ENCODE measurements at places on chromosomes 7 and 10.
A peak's percentile ranks its signal among the peaks of the same experiment; 100 is the strongest.

DNA sequence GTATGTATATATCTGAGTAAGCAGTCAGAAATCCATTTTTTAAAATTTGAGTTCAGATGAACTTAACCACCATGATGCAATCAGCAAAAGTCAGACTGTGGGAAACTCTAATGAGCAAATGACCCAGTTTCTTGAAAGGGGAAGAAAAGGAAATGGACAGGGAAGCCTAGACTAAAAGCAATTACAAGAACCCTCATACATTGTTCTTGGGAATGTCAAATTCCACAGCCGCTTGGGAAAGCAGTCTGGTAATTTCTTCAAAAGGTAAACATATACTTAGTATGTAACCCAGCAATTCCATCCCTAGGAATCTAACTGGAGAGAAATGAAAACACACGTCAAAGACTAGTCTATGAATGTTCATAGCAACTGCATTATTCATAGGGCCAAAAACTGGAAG, 16.4 kb upstream of the FOXK1 start:
- peak; percentile 87 for DNase-seq

DNA sequence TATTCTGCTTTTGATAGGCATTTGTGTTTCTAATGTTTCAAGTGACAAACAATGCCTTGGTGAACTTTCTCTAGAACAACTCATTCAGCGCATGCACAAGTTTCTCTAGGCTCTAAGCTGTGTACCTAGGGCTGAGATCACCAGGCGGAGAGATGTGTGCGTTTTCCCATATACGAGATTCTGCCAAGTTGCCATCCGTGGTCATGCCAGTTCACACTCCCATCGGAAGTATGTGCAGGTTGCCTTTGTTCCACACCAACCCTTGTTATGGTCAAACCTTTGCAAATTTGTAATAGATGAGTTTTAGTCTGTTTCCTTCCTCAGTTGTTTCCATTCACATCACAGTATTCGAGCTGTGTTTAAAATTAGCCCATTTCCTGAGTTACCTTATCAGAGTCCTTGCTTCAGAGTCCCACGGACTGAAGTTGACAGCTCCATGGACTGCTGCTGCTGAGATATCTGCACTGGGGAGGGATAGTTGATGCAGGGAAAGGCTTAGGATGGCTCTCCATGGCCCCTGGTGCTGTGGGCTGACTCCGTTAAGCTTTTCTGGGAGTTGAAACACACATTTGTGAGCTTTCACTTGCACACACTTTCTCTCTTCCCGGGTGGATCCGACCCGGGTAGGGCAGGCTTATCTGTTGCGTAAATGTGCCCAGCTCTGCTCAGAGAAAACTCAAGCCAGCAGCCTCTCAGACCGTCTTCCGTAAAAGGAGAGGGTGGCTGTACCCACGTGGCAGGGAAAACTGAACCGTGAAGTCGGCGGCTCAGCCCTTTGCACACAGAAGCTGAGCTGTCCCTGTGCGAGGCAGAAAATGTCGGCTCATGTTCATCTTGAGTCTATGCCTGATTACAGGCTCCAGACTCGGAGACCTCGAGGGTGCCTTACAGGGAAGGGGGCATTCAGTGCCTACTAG, 49.4 kb downstream of the HK1 start:
- DNase-seq: peak; percentile 58

DNA sequence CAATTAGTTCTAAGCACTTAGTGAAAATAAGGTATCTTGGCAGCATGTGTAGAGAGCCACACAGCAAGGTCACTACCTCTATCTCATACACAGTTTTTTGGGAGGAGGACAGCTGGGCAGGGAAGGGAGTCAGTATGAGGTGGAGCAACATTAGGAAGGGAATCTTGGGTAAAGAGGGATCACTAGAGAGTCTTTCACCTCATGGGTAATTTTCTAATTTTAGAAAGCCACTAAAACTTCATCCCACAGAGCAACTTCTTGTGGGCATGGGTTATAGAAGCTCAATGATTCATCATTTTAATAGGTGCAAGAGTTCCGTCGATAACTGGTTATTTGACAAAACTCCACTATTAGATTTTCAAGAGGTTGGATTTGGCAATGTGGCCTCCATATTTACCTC, 2.5 kb downstream of the NRAP start:
- no peak for DNase-seq

GRCh38 chr10:44981172-44982113, 2.8 kb upstream of the DEPP1 start:
- DNase-seq: peak; percentile 89

DNA sequence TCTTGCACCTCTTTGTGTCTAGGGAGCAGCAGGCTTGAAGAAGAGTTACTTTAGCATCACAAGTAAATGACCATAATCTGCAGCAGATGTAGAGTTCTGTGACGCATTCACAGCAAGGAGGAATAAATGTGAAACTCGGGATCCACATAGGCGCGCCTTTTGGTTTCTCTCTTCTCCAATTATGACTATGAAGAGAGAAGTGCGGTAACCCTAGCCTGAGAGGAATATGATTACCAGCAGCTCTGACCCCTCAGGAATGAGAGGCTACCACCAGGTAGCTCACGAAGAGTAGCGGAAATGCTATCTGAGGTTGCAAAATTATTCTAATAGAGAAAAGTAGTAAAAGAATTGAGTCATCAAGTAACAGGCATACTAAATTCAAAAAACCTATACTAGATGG, 25.2 kb upstream of the DMTF1 start:
- DNase-seq: no peak

GRCh38 chr7:155931396-155932085, 119.3 kb upstream of the SHH start:
- DNase-seq: no peak

DNA sequence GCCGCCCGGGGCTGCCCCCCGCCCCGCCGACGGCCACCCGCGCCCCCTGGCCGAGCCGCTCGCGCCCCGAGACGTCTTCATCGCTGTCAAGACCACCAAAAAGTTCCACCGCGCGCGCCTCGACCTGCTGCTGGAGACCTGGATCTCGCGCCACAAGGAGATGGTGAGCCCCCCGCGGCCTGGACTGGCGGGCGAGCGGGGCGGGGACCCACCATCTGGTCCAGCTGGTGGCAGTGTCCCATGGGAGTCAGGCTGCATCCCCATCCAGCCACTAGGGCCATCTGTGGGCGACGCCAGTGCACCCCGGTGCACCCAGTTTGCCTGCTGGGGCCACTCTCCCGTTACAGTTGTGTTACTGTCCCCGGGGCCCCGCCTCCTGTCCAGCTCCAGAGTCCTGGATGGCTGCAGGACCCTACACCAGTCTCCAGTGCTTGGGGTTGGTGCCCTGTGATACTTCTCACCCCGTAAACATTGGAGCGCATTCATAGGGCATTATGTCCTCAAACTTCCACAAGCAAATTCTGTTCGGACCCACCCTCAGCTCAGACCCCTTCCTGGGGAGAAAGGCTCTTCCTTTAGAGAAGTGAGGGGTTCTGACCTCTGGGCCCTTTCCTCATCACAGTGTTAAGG, 672 bp downstream of the LFNG start:
- DNase-seq: no peak

DNA sequence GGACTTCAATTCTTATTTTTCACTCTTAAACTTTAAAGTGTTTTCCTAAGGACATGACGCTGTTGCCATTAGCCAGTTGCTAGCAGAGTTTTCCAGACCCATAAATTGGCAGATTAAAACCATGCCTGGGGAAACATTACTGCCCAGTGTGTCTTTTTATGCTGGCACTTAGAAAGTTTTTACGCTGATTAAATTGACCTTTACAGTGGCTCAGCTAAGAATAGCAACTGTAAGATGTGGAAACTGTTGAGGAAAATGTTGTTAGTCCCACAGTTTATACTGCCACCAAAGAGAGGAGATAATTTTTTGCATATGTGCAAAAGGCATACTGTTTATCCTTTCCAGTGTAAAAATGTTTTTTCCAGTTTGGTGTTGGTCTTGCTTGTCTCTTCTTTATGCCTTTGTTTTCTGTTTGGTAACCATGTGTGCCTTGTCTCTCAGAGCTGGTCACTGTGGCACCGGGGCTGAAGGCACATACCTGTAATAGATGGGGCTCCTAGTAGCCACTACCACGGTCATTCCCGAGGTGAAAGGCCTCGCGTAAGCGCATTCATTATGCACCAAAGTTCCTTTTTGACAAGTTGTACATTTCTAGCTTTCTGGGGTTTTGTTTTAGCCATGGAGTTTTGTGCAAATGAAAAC, 45.3 kb downstream of the CYP17A1 start:
- no peak for DNase-seq

DNA sequence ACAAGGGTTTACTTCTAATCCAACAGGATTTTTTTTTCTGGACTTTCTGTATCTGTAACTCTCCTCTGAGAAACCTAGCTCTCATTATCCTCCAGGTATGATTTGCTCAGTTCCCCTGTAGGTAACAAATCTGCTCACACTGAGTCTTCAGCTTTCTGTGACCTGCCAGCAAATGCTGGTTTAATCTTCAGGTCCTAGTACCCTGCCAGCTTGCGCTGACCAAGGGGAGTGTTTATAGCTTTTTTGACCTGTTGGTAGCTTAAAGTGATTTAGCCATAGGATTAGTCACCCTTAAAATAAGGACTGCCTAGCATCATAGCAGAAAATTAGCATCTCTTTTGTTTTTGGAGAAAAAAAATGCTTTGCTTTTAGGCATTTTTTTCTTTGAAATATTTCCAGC, 22.4 kb downstream of the SND1 start:
- no peak for DNase-seq

DNA sequence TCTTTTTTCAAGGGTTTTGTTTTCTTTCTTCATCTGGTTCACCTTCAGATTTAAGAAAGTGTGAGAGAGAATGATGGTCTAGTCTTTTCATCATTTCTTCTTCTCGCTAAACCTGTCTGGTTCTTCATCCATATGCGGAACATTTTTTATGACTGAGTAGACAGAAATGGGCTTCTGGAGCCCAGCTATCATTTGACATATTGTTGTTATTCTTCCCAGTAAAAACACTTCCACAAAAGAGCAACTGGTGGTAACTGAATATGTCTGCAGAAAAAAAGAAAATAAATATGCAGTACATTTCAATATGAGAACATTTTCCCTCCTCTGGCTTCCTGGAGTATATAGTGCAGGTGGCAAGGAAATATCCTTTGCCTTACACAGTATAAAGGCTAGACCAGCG, 209.5 kb downstream of the JCAD start:
- DNase-seq: no peak

- DNase-seq: peak; percentile 11
Measured at GRCh38 chr10:43137717-43138020, 576 bp upstream of the CSGALNACT2 start.

- no peak for DNase-seq
Measured at GRCh38 chr7:114622221-114622620, 207.6 kb downstream of the FOXP2 start.

GRCh38 chr10:102393411-102394078, 2.0 kb upstream of the NFKB2 start:
- DNase-seq: no peak

DNA sequence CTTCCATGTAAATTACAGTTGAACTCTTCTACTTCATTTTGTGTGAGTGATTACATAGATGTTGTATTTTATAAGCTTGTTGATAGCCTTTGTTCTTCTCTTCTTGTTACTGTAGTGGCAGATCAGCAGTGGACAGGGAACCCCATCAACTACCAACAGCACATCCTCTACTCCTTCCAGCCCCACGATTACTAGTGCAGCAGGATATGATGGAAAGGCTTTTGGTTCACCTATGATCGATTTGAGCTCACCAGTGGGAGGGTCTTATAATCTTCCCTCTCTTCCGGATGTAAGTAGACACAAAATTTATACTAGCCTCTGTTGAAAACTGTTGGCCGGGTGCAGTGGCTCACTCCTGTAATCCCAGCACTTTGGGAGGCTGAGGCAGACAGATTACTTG, 110.7 kb downstream of the TRIM24 start:
- DNase-seq: no peak

- DNase-seq: no peak
Measured at GRCh38 chr10:2882628-2883027, 184.7 kb upstream of the PFKP start.

GRCh38 chr10:74930965-74931364, 104.6 kb downstream of the KAT6B start:
- DNase-seq: no peak

DNA sequence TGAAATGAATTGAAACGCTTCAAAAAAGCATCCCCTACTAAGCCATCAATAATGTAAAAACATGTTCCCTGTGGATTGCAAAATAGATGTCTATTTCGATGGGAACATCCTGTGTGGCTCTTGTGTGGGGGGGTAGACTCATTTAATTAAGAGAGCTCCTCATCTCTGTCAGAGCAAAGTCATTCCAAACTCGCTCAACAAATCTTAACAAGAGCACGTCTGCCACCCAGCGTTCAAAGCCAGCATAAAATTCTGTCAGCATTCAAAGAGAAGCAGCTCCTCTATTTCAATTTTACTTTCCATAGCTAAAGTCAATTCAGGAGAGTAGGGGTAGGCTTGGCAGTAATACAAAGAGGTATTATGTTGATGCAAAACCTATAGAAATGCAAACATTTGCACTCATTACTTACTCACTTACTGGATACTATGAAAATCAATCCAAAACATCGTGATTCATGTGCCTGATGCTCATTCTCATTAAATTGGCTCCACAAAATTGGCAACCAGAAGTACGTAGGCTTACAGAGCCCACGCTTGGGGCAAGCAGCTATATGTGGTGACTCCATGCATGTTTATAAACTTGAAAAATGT, 114.9 kb downstream of the IPMK start:
- DNase-seq: peak; percentile 52

GRCh38 chr7:2384354-2385243, 18.8 kb upstream of the CHST12 start:
- DNase-seq: no peak

GRCh38 chr7:36103837-36104561, 49.1 kb upstream of the EEPD1 start:
- DNase-seq: no peak

DNA sequence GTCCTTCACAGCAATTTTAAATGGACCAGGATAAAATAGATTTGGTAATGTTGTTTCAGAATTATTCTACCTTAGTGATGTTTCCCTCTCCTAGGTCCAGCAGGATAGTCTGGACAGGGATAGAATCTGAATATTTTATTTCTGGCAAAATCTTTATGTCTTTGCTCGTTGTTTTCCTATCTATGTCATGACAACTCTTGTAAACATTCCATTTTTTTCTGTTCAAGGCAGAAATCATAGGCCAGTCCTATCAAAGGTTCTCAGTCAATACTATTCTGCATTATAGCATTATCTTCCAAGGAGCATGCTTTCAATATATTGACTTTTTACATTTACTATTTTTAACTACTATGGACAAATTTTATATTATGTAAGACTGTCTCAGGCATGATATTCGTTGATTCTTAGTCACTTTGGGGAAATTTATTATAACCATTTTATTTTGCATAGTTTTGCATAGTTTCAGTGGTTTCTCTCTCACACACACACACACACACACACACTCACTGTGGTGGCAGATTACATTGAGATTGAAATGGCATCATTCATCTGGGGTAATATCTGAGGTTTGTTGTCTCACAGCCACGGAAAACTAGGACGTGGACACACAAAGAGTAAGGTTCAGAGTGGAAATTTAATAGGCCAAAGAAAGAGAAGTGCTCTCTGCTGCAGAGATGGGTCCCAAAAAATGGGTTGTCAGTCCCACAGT, 17.2 kb downstream of the TAS2R60 start:
- no peak for DNase-seq
